ENCODE measurements at places on chromosomes 11 and 22.
A peak's percentile ranks its signal among the peaks of the same experiment; 100 is the strongest.

DNA sequence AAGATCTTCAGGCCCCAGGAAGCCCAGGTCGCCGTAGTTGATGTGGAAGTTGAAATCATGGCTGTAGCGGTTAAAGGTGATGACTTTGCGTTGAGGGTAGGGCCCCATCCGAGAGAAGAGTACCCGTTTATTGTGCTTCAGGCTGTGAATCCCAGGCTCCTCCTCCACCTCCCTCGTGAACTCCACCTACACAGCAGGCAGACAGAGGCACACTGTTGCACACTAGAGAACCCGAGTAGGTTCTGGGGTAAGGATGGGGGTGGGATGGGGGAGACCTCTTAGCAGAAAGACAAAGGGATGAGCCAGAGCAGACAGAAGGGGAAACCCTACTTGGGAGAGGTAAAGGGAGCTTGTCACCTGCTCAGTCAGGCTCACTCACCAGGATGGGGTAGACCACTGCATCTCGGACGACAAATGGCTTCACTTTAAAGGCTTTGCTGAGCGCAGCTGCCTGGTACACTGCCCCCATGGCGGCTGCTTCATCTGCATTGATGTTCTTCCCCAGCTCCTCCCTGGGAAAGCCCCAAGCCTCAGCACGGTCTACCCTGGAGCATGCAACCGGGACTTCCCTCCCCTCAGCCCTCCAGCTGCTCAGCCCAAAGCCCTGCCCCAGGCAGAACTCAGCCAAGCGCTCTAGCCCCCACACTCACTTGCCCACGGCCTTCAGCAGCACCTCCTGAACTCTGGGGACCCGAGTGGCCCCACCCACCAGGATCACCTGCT lies 5.4 kb downstream of the HYOU1 start:
- DNase-seq: peak; percentile 28

GRCh38 chr11:57513911-57514537 lies 1.5 kb downstream of the SLC43A1 start:
- DNase-seq: peak; percentile 33

DNA sequence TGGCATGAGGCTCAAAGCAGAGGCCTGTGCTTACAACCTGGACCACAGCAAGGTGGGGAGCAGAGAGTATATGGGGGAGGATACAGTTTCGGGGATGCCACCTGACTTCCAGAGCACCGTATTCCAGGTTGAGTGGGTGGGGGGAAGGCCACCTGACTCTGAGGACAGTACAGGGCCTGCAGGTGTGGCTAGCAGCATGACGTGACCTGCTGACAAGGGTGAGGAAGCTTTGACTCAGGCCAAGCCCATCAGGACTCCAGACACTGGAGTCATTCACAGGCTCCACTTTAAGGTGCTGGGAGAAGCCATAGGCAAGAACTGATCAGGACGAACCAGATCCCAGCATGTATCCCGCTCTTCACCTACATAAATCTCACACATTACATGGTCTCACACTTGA lies 34.6 kb upstream of the CRTAM start:
- DNase-seq: no peak

DNA sequence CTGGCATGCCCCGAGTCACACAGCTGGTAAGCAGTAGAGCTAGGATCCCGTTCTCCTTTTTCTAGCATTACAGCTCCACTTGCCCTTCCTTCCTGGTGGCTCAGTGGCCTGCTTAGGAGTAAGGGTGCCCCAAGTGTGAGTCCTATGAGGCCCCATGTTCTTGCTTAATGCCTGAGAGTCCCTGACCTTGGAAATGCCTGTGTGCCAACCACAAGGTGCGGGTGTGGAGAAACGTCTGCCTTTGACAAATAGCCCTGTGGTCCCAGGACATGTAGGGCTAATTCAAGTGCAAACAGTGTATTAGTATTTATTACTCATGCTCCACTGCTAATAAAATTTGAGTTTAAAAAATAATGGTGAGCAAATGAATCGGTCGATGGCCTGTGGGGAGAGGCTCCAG lies 18.4 kb downstream of the GRIK4 start:
- DNase-seq: no peak

- no peak for DNase-seq
These were observed 3.8 kb upstream of the OR10A5 start for GRCh38 chr11:6841694-6842093.

DNA sequence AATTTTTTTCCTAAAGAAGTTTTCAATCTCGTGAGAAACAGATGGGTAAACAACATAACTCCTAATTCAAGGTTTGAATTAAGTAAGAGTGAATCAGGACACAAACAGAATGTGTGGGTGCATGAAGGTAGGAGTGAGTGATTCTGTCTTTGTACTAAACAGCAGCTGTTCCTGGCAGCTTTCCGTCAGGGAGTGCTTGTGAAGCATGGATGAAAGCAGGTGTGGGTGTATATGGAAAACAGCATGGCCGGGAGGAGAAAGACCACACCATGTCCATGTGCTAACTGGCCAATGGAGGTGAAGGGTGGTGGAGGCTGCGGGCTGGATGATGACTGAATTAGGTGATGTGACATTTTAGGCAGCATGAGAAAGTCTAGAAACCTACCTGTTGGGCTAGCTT lies 49.6 kb downstream of the BARX2 start:
- no peak for DNase-seq

GRCh38 chr11:133790995-133791394 lies 54.3 kb downstream of the SPATA19 start:
- no peak for DNase-seq

- DNase-seq: no peak
These were observed 4.1 kb upstream of the USP18 start for GRCh38 chr22:18145676-18146388.

DNA sequence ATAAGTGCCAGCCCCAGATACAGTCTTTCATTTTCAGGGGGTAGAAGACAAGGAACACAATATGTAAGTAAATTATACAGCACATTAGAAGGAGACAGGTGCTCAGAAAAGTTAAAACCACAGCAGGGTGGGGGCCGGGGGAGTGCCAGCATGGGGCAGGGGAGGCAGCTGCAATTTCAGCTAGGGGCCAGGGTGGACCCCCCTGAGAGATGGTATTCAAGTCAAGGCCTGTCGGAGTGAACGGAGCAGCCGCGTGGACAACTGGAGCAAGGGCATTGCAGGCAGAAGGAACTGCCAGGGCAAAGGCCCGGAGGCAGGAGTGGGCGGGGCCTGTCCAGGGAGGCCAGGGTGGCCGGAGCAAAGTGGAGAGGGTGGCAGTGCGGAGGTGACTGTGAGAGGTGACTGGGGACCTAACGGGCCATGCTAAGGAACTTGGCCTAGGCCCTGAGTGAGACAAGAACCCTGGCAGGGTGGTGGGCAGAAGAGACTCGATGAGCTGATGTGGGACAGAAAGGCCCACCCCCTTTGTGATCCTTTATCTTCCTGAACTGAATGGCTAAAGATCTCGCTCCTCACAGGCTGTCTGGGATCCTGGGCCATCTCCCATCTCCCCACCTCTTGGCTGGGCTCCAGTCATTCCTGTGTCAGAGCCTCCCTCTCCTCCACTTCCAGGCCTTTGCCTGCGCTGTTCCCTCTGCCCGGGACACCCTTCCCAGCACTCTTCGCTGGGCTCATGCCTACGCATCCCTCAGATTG lies 22.4 kb upstream of the FLRT1 start:
- no peak for DNase-seq

DNA sequence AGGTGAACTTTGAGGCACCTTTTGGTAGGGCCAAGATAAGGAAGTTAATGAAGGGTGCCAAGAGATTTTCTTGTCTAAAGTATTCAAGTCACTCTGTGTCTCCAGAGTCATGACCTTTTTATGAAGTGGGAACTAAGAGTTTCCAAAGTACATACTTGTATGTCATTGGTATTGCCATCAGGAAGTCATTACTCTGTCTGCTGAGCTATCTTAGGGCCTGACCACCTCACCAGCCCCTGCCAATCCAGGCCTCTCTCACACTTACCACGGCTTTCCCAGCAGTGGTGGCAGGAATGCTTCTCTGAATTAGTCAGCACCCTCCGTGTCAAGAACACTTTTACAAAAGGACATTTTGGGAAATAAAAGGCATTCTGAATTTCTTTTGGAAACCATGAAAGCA lies 192.8 kb upstream of the MTNR1B start:
- DNase-seq: no peak

DNA sequence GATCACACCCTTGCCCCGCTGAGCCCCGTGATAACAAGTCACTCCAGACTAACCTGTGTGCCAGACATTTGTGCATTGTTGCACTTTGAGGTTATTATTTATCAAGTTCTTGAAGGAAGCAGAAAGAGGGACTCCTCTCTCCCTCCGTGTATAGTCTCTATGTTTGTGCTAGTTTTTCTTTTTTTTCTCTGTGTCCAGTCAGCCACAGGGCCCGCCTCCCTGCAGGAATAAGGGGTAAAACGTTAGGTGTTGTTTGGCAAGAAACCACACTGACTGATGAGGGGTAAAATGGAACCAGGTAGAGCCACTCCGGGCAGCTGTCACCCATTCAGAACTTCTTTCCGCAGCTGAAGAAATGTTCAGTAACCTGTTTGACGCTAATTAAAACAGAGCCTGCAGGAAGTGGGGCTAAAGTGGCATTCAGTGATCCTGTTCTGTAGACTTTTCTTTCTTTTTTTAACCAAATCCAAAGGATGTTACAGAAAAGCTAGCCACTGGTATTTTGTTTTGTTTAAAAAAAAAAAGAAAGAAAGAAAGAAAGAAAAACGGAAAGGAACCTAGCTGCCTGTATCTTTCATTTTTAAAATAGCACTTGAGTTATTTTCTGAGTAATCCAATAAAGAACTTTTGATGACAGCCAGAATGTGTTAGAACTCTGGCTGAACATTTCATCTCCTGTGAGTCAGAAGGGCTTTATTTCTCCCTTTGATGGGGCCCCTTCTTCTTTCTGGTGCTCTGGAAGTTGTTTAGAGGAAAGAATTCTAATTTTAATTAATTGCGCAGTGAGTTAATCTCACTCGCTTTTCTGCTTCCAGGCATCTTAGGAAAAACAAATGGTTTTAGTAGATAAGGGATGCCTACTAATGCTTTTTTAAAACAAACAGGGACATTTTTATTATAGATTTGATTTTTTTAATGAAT lies 58.2 kb downstream of the COMMD9 start:
- DNase-seq: no peak

DNA sequence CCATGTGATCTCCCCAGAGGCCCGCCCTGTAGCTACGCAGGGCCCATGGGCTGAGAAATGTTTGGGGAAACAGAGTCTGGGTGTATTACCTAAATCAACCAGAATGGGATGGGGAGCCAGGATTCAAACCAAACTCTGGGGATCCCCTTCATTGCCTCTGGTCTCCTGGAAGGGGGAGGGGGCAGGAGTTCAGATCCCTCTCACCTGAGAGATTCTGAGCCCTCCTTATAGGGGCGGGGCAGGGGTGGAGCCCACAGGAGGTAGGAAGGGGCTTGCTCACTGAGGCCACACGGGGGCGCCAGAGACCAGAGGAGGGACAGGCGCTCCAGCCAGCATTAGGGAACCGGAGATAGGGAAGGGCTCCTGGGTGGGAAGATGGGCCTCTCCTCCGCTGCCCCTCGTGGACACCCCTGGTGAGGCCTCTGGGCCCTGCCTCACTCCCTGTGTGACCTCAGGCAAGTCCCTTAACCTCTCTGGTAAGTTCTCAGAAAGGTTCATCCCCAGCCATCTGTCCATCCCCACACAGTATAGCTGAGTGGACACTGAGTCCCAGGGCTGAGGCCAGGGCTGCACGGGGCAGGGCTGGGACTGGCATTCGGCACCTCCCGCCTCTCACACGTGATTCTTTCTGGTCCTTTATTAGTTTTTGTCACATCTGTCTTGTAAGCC lies 2.7 kb upstream of the CDC42BPG start:
- DNase-seq: peak; percentile 97

- no peak for DNase-seq
These were observed 16.1 kb downstream of the EIF3F start for GRCh38 chr11:8003187-8003586.

Data from activated CD4-positive, alpha-beta T cell treated with anti-CD3 and anti-CD28 coated beads, Interleukin-2, amount 50 U/mL, for 48 hours (primary cell).